Endothelial cell of umbilical vein (primary cell): ENCODE measurements at places on chromosomes 1 and 21.

DNA sequence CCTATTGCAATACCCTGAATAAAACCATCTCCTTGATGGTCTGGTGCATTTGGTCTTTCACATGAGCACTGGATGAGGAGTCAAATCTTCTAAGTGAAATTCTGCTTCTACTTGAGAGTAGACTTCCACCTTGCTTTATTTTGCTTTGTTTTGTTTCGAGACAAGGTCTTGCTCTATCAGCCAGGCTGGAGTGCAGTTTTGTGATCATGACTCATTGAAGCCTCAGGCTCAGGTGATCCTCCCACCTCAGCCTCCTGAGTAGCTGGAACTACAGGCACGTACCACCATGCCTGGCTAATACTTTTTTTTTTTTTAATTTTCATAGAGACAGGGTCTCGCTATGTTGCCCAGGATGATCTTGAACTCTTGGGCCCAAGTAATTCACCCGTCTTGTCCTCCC, 65.8 kb upstream of the F3 start:
- DNase-seq: no peak

GRCh38 chr21:45365608-45366241, 39.2 kb upstream of the COL18A1 start:
- DNase-seq: peak; percentile 42

GRCh38 chr21:34900376-34900775, 148.7 kb downstream of the RUNX1 start:
- no peak for DNase-seq

- DNase-seq: no peak
Observed at GRCh38 chr1:60234776-60235175, 161.2 kb upstream of the C1orf87 start.

DNA sequence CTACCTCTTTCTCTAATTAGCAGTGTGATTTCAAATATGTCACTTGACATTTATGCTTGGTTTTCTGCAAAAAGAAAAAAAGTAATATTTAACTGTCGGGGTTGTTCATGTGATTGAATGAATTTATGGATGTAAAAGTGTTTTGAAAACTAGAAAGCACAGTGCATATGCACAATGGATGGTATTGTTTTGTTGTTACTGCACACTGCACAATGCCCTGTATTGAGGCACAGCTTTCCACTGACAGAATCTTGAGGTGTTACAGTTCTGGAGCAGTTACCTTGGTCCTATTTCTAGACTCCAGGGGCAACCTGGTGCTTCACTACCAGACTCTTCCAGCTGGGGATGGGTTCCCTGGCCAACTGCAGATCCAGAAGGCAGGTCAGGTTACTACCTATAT, 116.8 kb upstream of the L1TD1 start:
- DNase-seq: no peak

- no peak for DNase-seq
Observed at GRCh38 chr1:43824795-43825194, 108.8 kb upstream of the ARTN start.

DNA sequence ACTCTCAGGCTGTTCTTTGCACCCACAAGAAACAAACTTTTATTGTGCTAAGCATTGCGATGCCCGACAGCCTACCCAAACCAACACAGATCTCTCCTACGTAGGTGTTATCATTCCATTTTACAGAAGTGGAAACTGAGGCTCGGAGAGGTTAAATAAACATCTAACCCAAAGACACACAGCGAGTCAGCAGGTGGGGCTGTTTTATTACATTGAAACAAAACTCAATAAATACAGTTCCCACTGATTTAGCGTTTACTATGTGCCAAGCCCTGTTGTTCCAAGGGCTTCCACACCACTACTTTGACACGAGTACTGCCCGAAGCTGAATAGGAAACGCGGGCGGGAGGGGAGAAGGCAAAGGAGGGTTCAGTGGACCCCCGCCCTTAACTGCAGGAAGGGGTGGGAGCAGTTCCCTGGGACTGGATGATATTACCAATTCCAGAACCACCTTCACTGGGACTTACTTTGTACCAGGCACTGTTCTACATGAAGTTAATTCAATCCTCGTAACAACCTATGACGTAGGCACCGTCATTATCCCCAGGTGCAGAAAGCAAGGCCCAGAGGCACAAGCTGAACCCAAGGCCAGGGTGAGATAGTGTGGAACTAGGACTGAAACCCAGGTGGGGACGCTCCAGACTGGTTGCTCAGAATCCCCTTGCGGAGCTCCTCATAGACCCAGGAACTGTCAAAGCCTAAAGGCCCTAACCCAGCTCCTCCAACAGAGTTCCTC, 19.3 kb upstream of the ALDH4A1 start:
- DNase-seq: peak; percentile 44

DNA sequence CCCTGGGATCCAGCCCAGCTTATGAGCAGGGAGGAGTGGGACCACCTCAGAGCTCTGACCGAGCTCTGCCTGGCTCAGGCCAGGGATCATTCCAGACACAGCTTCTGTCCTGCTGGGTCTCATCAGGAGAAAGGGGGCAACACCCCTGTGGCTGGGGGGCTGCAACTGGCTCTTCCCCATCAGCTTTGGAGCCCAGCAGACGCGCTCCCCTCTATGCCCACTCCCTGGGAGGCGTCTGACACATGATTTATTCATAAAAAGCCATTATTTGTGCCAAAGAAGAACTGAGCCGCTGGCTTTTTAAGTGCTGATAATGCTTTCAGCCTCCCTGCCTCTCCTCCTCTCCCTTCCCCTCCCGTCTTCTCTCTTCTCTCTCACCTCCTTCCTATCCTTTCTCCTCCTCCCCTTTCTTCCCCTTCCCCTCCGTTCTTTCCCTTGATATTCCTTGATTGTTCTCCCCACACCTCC, 25.0 kb downstream of the FOXO6 start:
- no peak for DNase-seq

- no peak for DNase-seq
Observed at GRCh38 chr21:38861989-38862683, 56.4 kb downstream of the ETS2 start.
